ENCODE measurements at places on chromosomes 7 and 10. TPM values are rescaled to one million over a fixed set of nuclear protein-coding genes. Genes with fewer than 3 reads are reported as not detected.

GRCh38 chr7:35505066-35505465, 189.9 kb downstream of the HERPUD2 start:
- DNase-seq: no peak

DNA sequence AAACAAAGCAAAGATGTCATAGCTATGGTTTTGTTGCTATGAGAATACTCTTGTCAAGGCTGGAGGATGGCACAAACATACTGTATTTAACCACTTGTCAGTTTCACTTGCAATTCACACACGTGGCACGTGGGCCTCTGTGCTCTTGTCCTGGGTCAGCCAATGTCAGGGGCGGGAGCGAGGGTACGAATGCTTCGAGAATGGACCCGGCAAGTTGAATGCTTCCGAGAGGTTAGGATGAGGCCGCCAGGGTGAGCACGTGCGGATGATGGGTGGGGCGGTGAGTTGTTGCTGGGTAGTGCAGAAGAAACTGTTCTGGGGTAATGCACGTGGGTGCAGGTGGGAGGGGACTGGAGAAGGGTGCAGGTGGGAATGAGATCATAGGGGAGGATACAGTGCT, 10.4 kb upstream of the OCM2 start:
- DNase-seq: no peak

GRCh38 chr10:132390921-132391675, 5.9 kb upstream of the PWWP2B start:
- DNase-seq: no peak

GRCh38 chr7:90669492-90669891, 73.4 kb downstream of the CDK14 start:
- DNase-seq: no peak

- DNase-seq: no peak
These were observed 190.9 kb upstream of the PITRM1 start for GRCh38 chr10:3363311-3364045.

GRCh38 chr7:12239806-12240205, 28.7 kb downstream of the TMEM106B start:
- DNase-seq: no peak

FXYD4 gene
- total RNA-seq: not detected

CCDC136 gene
- total RNA-seq: 7.7 TPM

- DNase-seq: no peak
These were observed 20.4 kb upstream of the SEMA4G start for GRCh38 chr10:100948916-100949315.

SEMA3E gene
- total RNA-seq: not detected

MRLN gene
- total RNA-seq: 0.35 TPM

ZC3HAV1L gene
- total RNA-seq: 6.9 TPM

GRCh38 chr10:994836-995558, 6.8 kb downstream of the GTPBP4 start:
- no peak for DNase-seq

RAB11FIP2 gene
- 29.5 TPM for total RNA-seq

- DNase-seq: no peak
These were observed 105.3 kb downstream of the SKAP2 start for GRCh38 chr7:26759108-26759507.

WNT2 gene
- total RNA-seq: not detected

DNA sequence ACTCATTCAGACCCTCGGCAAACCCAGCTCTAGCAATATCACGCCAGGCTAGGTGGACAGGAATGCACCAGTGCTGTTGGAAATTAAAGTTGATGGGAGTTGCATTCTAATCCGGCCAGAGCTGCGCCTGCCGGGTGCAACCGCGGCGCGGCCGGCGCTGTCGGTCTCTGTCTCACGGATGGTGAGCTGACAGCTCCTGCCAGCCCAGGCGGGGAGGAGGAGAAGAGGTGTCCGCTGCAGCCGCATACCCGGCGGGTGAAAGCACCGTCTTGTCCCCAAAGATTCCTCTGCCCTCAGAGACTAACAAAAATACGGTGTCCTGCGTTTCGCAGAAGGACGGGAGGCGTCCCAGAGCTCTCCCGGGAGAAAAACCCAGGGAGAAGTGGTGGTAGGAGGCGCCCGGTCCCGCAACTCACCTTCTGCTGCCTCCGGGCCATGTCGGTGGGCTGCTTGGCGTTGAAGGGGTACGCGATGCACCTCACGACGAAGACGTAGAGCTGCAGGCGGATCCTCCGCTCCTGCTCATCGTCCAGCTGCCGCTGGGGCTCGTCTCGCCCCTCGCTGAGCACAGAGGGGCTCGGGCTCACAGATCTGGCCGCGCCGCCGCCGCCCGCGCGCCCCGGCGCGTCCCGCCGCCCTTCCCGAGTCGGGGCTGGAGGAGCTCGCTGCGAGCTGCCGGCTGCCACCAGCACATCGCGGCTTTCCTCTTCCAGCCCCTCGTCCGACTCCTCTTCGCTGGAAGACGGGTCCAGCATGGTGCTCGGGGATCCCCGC, 490 bp downstream of the CADPS2 start:
- no peak for DNase-seq

GRCh38 chr10:104396581-104396980, 42.9 kb downstream of the CFAP58 start:
- DNase-seq: no peak

DNA sequence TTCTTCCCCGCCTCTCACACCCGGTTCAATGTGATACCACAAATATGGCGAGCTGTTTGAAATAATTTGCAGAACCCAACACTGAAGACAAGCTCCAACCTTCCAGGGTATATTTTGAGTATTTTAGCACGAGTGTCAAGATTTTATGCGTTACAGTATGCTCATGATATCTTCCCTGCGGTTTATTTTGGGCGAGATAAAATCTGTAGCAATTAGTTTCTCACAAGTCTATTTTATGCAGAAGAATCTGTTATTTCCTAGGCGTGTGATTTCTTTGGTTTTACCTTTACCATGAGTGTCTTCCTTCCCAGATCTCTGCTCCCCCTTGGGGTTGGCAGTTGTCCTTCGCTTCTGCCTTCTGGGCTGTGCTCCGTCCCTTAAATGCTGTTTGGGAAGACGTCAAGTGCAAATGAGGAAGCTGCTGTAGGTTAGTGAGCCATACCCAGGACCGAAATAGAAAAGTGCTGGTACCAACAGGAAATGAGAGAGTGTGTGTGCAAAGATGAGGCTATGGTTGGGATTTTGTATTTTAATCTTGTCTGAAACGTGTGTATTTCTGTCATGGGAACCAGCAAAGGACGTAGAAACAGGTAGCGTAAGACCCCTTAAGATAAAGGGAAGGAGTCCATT, 299.8 kb downstream of the KLF6 start:
- no peak for DNase-seq

DNA sequence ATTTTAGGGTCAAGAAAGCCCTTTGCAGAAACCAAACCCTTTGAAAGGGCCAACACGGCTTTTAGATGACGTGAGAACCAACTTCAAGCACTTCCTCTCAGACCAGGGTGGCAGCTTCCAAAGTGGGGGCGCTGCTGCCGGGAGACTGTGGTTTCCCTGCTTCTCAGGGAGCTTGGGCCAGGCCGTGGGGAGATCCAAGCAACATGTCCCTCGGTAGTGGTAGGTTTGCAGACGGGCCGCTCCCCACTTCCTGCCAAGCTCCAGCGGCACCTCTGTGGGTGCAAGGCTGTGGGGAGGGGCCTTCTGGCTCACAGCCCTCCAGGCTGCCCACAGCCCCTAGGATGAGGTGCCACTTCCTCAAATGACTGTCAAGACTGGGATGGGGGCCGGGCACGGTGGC, 132.4 kb downstream of the FAM53B start:
- no peak for DNase-seq

GRCh38 chr10:91689731-91690168, 56.9 kb upstream of the PPP1R3C start:
- no peak for DNase-seq

CALHM3 gene
- total RNA-seq: not detected

OR2A42 gene
- total RNA-seq: 0.07 TPM

- DNase-seq: no peak
These were observed 1.1 kb downstream of the REEP3 start for GRCh38 chr10:63522277-63522687.

- no peak for DNase-seq
These were observed 25.4 kb downstream of the DYNC2I1 start for GRCh38 chr7:158881731-158882130.

DNA sequence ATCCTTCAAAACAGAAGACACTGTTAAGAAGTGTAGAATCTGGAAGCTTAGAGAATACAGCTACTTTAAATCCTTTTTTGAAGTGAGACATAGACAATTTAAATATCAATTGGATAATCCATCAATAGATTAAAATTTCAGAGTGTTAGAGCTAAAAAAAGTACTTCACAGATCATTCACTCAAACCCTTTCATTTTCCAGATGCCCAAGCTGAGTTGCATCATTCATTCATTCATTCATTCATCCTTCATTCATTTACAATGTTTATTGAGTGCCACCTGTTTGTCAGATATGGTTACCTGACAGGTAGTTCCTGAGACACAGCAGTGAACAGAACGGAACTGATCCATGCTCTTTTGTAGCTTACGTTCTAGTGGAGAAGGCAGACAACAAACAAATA, 290.7 kb upstream of the MTPN start:
- no peak for DNase-seq

DNA sequence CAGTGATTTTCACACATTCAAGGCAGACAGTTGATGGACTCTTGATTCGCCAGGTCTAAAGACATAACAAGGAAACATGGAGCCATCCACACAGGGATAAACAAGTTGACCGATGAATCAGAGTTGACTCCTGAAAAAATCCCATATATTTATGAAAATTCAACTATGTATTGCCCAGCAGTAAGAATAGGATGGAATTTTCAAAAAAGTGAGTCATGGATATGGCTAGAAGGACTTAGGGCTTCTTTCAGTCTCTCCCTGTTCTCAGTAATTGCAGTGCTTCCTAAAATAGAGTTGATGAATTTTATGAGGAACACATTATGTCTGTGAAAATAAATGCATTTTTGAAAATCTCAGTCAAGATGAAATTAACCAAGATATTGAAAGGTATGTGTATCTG, 301.2 kb downstream of the PLXDC2 start:
- DNase-seq: no peak

OR2A5 gene
- not detected for total RNA-seq

GRCh38 chr10:117418121-117418520, 42.9 kb upstream of the PDZD8 start:
- DNase-seq: no peak

PYROXD2 gene
- 25.4 TPM for total RNA-seq

- DNase-seq: no peak
These were observed 63.4 kb downstream of the VAX1 start for GRCh38 chr10:117074621-117075020.

DNA sequence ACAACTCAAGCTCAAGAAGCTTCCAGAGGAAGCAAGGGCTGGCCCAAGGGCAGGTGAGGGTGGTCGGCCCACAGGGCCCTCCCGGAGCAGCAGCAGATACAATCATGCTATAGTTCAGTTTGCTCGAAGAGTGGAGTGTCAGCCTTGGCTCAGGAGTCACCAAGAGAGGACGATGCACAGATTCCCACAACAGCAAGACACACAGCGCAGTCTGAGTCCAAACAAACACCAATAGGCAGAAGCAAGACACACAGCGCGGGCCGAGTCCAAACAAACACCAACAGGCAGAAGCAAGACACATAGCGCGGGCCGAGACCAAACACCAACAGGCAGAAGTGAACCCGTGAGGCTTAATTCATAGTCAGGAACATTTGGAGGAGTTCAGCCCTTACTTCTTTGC, 138.4 kb downstream of the PTPRN2 start:
- DNase-seq: no peak

- no peak for DNase-seq
These were observed 8.6 kb upstream of the ZMIZ2 start for GRCh38 chr7:44740055-44740454.

DMBT1 gene
- total RNA-seq: not detected

GRCh38 chr7:66213637-66214036, 8.5 kb downstream of the TPST1 start:
- no peak for DNase-seq

PRPS1L1 gene
- not detected for total RNA-seq

GPR26 gene
- not detected for total RNA-seq

ATRNL1 gene
- total RNA-seq: not detected

DNA sequence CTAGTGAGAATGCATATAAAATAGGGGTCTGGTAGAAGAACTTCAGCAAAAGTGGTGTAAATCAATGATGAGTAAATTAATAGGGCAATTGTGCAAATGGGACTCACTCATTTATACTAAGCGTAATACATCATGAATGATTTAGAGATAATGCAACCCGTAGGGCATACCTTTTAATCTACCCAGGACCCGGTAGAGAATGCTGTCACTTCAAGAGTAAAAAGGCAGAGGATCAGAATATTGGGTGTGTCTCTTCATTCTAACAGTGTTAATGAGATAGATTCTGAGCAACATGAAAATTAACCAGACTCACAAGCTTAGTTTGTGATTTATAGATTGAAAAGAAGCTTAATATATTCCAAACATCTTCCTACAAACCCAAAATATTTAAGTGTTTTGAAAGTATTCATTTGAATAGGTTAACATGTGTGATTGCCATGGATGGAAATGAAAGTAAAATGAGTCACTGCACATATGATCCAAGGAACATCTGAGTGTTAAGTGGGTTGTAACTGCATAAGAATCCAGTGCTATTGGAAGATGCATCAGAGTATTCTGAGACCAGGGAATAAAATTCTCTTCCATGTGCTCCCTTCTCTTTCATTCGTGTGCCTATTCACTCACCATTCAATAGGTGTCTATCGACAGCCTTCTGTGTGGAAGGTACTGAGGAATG, 690.6 kb downstream of the AUTS2 start:
- DNase-seq: no peak

ADAM8 gene
- total RNA-seq: 157 TPM

DNA sequence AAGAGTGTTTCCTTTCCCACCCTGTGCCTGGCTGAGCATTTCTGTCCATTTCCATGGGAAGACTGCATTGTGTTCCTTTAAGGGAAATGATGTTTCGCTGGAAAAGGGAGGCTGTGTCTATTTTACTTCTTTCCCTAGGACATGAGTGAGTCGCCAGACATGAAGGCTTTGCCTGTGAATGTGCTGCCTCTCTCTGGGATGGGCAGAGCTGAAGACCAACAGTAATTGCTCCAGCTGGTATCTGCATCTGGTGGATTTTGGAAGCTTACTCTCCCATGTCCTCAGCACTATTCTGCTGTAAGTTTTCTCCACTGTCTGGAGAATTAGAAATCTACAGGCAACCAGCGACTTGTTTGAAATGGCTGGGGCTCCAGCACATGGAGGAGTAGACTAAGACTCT, 264.6 kb upstream of the BMPER start:
- DNase-seq: no peak

DNA sequence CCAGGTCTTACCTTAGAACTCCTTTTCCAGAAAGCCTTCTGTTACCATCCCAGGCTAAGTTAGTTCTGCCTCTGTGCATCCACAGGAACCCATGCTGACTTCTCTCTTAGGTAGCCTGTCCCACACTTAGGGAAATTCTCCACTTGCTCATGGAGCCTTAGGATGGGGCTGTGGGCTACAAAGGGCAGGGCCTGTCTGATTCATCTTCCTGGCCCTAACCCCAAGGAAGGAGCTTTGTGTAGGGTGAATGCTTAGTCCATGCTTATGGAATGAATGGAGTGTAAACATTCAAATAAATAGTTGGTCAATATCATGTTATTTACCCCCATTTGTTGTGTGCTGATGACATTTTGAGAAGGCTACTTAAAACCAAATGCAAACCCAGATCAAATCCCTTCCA, 54.7 kb downstream of the EMX2 start:
- no peak for DNase-seq

All from T-helper 17 cell (primary cell).